A673 (cell line): ENCODE measurements at places on chromosomes 4 and X. TPM values are rescaled to one million over a fixed set of nuclear protein-coding genes. Genes with fewer than 3 reads are reported as not detected.

The SHROOM3 gene
- total RNA-seq = 9.3 and 10.6 TPM in 2 replicates

DNA sequence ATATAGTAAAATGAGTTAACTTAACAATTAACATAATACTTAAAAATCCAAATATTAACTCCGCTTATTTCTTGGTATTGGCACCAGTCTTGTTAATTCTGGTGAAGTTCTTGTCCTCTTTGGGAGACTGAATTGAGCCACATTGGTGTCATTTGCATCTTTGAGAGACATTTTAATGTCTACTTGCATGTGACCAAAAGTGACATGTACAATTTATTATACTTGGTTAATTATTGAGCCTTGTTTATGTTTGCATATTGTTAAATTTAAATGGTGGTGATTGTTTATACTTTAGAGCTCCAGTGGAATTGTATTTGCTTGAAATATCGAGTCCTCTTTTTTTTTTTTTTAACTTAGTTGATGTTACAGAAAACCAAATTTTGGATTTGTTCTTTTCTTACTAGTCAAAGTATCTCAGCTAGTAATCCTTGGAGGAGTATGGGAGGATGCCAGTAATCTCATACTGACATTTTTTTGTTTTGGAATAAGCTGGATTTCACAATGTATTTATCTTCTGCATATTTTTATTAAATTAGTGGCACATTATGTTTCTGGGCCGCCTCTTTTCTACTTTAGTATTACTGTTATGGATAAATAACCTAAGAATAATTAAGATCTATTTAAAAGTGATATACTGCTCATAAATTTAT, 3.9 kb downstream of the SPCS3 start:
- no peak for DNase-seq

- peak; percentile 30 for DNase-seq
Measured at GRCh38 chr4:130026185-130026584, 930.2 kb downstream of the C4orf33 start.

- DNase-seq = peak; percentile 58
Measured at GRCh38 chrX:49919617-49920016, 2.8 kb upstream of the CLCN5 start.

The HS3ST1 gene
- total RNA-seq = not detected in 2 replicates
